Activated naive CD4-positive, alpha-beta T cell treated with anti-CD3 and anti-CD28 coated beads for 36 hours (primary cell): ENCODE measurements at places on chromosomes 6 and 20. TPM values are rescaled to one million over a fixed set of nuclear protein-coding genes. Genes with fewer than 3 reads are reported as not detected.

GRCh38 chr6:83096791-83097190 lies 29.3 kb downstream of the DOP1A start:
- no peak for DNase-seq

GRCh38 chr6:136764517-136764993 lies 27.7 kb downstream of the MAP3K5 start:
- DNase-seq: peak; percentile 32

GRCh38 chr6:134079406-134079921 lies 27.0 kb upstream of the SLC2A12 start:
- DNase-seq: no peak

DNA sequence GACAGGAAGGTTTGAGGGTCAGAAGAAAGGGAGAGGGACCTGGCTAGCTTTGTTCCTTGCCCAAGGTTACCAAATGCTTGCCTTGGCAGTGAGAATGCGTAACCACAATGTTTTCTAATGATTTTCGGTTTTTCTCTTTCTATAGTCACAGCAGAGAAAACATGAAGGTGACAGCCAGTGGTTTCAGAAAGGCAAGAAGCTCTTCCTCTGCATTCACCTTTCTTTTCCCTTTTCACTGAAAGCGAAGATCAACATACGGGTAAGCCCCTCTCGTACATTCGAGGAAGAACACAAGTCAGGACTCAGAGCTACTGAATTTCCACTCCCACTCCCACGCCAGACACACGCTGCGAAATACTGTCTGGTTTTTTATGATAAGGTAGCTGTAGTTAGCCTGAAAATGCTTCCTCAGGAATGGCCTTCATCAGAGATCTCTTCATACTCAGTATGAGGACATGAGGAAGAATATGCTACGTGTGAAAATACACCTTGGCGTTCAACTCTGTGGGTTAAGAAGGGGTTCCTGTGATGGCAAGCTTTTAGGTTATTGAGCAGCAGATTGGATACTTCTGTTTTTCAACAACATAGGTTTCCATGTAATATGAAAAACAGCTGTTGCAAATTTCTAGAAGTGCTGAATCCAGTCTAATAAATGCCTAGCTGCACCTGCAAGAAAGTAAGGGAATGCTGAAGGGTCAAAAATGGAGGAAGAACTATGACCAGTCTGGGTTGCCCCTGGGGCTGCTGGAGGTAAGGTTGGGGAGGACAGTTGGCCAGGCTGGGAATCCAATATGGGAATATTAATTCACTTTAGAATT lies 7.4 kb upstream of the CD83 start:
- peak; percentile 41 for DNase-seq

GRCh38 chr20:15033269-15033668 lies 695.9 kb upstream of the FLRT3 start:
- DNase-seq: no peak

DNA sequence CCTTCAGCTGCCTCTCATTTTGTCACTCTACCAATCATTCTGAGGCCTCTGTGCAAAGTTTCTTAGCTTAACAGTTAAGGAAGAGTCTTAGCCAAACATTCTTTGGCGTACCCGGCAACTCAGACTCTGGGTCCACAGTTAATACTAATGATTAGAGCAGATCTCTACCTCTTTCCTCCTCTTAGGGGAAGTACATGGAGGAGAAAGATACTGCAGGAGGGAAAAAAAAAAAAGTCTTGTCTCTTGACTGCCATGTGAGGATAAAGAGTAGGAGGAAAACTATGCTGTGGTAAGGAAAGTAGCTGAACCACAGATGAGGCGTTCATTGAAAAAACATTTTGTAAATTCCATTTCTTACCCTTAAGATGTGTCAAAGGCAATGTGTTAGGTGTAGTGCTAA lies 44.0 kb upstream of the MARCKS start:
- no peak for DNase-seq

DNA sequence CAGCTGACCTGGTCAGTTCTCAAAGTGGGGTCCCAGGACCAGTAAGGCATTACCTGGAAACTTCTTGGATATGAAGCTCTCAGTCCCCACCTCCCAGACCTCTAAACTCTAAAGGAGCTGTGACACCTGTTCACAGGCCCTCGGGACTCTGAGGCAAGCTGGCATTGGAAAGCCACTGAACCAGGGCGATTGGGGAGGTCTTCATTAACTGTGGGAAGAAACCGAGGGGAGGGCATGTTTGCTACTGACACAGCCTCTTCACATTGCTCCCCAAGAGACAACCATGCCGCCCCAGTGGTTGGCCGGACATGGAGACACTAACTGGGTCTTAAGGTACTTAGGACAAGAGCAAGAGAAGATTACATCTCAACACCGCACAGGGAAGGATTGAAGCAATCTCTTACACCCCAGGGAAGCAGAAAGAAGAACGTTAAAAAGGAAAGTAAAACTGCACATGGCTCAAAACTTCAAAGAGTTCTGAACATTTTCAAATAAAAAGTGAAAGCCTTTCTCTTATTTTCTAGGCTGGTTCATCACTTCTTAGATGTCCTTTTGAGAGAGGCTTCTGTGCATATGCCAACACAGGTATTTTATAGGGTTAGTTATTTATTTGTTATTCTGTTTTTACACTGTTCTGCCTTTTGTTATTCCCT lies 210.0 kb upstream of the CST7 start:
- DNase-seq: no peak

DNA sequence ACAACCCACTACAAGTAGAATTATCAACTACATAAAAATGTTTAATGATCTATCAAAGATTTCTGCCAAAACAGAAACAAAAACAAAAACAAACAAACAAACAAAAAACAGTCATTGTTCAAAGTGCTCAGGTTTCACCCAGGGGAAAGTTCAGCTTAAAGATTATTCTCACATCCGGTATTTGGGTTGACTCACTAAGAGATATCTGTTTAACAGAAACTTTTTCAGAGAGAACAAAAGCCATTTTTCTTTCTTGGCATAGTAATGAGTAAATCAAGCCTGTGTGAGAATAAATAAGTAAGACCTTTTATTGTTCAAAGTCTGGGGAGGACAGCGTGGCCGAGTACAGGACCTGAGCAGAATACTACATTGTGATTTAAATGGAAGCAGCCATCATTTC lies 143.6 kb downstream of the RCAN2 start:
- no peak for DNase-seq

DNA sequence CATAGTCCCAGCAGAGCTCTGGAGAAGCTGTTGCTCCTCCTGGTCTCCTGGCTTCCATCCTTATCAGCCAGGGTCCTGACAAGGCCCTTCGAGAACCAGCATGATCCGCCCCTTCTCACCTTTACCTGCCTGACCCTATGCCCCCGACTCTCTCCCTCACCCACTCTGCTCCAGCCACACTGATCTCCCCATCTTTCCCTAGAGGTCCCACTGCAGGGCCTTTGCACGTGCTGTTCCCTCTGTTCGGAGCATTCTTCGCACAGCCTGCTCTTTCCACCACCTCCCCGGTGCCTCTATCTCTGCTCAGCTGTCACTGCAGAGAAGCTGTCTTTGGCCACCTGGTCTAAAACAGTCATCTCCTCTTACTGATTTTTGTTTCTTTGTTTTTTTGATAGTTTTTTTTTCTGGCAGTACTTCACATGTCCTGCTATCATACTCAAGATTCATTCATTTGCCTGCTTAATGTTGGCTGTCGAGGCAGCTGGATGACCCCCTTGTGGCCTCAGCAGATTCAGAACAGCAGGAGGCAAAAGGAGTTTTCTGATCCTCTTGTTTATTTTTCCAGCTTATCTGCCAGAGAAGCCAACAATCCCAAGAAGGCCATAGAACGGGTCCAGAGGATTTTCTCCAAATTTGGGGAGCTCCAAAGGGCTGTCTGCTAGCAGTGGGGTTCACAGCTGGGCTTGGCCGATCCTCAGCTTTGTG lies 1.6 kb upstream of the PTGIS start:
- DNase-seq: no peak

DNA sequence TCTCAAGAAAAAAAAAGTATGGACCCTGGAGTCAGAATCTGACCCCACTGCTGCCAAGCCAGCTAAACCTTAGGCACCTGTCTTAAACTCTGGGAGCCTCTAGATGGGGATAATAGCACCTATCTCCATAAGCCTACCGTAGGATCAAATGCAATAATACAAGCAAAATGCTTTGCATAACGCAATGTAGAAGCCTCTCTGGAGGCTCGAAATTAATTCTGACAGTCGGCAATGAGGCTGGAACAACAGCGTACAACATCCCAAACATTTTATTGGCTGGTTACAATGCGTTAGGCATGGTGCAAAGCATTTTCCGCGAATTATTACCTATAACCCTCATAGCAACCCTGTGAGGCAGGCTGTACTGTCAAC lies 521 bp downstream of the CDK5RAP1 start:
- no peak for DNase-seq

DNA sequence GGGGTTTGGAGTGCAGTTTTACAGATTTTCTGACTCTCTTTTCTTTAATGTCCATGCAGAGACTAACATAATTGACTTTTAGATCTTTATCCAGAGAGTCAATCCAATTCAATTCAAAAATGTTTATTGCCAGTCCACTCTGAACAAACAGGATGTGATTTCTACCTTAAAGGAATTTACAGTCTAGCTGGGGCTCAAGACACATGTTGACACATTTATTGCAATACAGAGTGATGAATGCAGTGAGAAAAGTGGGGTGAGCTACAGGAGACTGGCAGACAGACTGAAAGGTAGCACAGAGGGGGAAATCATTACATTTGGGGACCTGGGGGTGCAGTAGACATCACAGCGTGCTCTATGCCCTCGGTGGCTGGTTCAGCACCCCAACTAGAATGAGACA lies 193.9 kb downstream of the SLC24A3 start:
- DNase-seq: no peak

GRCh38 chr6:164927288-164928056 lies 381.9 kb downstream of the C6orf118 start:
- peak; percentile 61 for DNase-seq

GRCh38 chr6:28729501-28730402 lies 194.0 kb downstream of the TRIM27 start:
- DNase-seq: no peak

DNA sequence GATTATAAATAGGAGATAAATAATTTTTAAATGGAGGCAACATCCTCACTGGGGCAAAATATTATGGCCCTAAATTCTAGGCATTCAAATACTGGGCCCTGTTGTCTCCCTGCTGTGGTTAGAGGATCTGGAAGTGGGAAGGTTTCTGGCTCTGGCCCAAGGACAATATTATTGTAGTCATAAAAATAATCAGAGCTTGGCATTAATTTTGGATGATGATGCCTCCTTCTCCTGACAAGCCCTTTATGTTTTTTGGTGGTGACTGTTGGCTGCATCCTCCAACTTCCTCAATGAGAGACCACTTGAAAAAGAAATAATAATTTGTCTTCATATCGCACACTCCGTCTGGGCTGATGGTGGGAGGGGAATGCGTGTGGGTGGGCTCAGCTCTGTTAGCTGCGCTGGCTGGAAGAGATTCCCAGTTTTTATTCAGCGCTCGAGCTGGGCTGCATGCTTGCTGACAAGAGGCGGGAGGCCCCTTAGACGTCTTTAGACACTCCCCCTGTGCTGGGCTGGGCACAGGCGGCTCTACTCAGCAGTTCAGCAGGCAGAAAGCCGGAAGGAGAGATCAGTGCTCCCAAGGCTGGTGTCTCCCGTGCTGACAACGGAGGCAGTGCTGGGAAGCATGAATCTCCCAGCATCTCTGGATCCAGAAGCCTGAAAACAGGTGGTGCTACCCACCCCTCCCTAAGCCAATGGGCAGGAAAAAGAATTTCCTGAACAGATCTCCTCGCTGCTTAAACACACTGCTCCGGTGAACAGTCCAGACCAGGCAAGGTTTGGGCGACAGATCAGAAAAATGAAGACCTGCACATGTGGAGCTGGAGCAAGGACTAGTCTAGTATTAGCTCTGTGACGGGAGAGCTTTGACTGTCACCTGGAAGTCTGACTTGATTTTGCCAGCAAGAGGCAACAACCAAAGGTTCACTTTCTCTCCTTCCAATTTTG lies 97.7 kb downstream of the SYCP2 start:
- DNase-seq: no peak

GRCh38 chr20:62028384-62028783 lies 37.3 kb downstream of the TAF4 start:
- no peak for DNase-seq

GRCh38 chr20:48831718-48832404 lies 4.1 kb upstream of the PREX1 start:
- no peak for DNase-seq

DNA sequence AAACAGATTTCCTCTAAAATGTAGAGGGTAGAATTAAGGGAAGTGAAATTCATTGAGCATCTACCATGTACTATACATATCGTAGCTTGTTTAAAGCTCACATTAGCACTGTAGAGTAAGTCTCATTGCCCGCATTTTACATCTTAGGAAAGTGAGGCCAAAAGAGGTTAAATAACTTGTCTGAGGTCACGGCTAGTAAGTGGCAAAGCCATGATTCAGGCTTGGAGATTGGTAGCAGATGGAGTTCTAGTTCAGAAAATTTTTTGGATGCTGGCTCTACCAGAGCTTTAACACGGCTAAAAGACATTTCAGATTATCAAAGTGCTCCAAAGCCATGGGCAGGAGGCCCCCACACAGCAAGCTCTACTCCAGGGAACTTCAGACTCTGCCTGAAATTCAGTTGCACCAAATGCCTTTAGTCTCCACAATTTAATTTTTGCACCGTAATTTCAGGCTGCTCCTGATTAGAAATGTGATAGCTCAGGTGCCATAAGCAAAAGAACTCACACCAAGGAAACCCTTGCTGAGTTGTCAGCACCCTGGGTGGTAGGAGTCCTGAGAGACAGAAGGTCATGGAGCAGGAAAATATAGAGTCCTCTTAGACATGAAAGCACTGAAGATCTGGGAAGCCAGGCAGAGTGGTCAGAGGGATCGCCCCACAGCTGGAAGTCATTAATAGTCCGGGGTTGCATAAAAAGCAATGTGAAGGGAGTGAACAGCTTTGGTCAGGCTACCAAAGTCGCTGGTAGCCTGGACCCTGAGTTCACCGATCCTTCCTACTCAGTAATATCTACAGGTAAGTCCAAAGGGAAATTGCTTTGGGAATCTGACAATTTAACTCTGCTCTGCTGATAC lies 55.2 kb upstream of the ASIP start:
- DNase-seq: no peak

- DNase-seq: no peak
Observed at GRCh38 chr20:7736336-7736735, 203.9 kb downstream of the HAO1 start.

DNA sequence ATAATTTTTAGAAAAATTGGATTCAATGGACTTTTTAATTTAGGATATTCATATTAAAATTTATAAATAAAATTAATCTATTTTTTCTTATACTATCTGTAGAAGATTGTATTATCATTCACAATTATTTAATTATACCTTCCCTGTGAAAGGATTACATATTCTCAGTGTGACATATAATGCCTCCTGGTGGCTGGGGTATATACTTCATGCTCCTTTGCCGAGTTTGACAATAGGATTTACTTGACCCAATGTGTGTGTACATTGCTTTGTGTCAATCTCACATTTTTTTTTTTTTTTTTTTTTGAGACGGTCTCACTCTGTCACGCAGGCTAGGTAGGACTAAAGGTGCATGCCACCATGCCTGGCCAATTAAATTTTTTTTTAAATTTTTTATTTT lies 230.0 kb upstream of the CHD6 start:
- no peak for DNase-seq

GRCh38 chr20:48150568-48150967 lies 365.3 kb upstream of the SULF2 start:
- no peak for DNase-seq

OPN5 gene
- not detected for total RNA-seq

FNDC1 gene
- total RNA-seq: not detected

CDK5RAP1 gene
- 43.0 TPM for total RNA-seq

TRERF1 gene
- 6.7 TPM for total RNA-seq

UNC5CL gene
- 2.3 TPM for total RNA-seq

SLPI gene
- not detected for total RNA-seq

COL9A3 gene
- total RNA-seq: not detected
